ENCODE measurements at places on chromosomes 6 and 20.

DNA sequence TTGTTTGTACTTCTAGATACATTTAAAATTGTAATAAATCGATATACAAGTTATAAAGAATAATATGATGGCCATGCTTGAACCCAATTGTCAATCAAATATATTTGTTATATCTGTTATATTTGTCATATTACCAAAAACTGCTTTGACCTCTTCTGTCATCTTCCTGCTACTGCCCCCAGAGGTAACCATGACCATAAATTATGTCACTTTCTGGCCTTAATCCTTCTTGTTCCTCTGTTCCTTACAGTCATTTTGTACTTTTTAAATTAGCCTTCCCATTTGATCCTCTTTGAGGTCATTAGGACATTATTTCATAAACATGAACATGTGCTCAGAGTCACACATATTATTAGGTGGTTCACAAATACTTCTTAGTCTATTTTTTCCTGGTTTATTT lies 124.7 kb downstream of the HFE start:
- DNase-seq, result no peak

GRCh38 chr6:124989136-124989983 lies 27.1 kb downstream of the RNF217 start:
- no peak for DNase-seq

DNA sequence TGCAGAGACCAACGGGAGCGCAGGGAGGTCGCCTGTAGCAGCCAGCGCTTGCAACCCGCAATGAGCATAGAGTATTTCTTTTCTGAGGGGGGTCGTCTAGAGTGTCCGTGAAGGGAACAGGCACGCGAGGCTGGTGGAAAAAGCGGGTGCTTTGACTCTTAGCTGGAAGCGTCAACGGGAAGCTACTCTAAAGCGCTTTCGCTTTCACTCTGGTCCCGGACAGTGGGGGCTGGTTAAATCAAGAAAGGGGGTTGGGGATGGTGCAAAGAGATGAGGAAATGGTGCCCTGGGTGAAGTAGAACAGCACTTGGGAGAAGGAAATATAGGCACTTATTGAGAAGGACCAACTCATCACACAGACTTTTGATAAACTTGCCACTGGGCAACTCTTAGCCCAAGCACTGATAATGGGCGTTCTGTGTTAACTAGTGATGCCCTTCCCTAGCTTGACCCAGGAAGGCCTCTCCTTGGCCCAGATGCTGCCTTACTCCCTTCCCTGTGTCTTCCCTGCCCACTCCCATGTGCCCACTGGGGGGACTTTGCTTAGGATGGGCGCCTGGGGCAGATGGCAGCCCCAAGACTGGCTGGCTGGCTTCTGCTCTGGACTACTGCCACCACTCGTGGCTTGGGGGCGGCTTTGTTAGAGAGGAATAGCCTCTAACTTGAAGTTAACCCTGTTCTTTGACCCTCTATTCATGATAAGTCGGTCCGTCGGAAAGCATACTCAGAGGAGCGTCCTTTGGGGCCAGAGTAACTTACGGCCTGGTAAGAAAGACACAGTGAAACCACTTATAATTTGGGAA lies 585 bp downstream of the PSMB9 start:
- no peak for DNase-seq

DNA sequence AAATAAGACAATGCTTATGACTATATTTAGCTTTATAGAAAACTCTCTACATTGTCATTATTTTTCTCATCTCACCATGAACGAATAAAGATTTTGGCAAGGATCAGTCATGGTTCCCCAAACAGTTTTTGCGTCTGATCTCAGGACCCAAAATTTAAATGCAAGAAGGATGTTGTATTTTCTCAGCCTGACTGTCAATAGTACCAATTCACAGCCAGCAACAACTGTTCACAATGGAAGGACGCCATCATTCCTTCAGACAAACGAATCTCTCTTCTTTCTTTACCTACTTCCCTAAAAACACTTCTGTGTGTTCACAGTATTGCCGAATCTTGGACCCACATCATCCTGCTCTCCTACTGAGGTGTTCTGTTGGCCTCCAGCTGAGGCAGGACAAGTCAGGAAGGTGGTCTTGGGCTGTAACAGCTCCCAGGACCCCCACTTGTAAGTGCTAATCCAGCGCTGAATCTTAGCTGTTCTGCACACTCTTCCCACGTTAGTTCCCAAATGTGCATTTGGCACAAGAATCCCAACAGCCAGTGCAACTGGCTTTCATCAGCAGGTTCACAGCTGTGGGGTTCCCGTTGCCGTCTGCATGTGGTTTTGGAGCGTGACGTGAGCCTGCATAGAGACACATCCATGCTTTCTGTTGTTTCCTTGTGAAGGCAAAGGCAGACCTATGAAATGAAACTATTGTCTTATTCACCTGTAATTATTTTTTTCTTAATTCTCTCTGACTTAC lies 600.0 kb downstream of the QKI start:
- DNase-seq, result no peak

- DNase-seq, result no peak
Observed at GRCh38 chr6:88532241-88532860, 366.2 kb upstream of the CNR1 start.

DNA sequence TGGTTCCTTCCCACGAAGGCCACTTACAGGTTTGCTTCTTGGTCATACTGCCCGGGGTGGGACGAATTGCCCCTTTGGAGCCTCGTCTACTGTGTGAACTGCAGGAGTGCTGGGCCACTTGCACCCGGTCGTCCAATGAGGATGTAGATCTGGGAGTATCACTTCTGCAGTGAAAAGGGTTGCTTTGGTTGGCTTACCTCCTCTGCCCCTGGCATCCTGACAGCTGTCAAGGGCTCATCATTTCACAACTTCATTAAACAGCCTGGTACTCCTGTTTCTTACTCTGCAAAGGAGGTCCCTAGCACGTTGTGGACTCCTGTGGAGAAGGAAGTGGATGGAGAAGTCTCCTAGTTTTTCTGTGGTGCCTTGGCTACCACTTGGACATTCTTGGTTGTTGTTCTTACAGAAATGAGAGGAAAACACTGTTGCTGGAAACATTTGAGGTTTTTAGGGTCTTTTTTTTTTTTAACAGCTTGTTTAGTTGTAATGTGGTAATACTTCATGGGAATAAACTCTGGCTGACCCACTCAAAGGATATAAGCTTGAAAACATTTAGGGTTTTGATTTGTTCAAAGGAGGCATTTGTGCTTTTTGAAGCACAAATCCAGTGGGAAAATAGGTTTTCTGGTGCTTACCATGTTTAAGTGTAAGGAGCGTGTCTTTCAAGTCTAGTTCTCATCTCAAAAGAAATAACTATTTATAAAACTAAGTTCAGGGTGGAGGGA lies 60.7 kb downstream of the AKAP12 start:
- DNase-seq, result no peak

- DNase-seq, result no peak
Observed at GRCh38 chr6:119171088-119171841, 92.8 kb upstream of the FAM184A start.

- DNase-seq, result no peak
Observed at GRCh38 chr6:56463443-56463842, 179.2 kb downstream of the DST start.

DNA sequence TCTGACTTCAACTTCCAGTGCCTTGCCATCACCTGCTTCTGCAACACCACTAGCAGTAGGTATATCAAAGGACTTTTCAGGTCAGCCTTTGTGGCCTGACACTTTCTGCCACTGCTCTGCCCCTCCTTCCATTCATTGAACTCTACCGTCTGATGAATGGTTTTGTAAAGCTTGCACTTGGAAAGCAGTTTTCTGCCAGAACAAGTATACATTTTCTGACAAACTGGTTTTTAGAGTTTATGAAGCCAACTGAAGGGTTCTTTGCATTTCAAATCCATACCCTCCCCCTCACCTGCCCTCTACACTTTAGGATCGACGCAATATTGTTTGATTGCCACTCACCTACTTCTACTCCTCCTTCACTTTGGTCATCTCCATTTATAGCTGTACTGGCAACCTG lies 603.1 kb downstream of the HACE1 start:
- no peak for DNase-seq

GRCh38 chr6:21189759-21190158 lies 403.8 kb upstream of the SOX4 start:
- DNase-seq, result no peak

GRCh38 chr20:50309280-50309763 lies 118.7 kb downstream of the CEBPB start:
- DNase-seq, result no peak

GRCh38 chr6:69758214-69758613 lies 38.6 kb downstream of the LMBRD1 start:
- DNase-seq, result no peak

GRCh38 chr20:59972037-59972801 lies 14.0 kb downstream of the CDH26 start:
- DNase-seq, result no peak

GRCh38 chr6:40799296-40800140 lies 212.4 kb upstream of the LRFN2 start:
- DNase-seq, result no peak

DNA sequence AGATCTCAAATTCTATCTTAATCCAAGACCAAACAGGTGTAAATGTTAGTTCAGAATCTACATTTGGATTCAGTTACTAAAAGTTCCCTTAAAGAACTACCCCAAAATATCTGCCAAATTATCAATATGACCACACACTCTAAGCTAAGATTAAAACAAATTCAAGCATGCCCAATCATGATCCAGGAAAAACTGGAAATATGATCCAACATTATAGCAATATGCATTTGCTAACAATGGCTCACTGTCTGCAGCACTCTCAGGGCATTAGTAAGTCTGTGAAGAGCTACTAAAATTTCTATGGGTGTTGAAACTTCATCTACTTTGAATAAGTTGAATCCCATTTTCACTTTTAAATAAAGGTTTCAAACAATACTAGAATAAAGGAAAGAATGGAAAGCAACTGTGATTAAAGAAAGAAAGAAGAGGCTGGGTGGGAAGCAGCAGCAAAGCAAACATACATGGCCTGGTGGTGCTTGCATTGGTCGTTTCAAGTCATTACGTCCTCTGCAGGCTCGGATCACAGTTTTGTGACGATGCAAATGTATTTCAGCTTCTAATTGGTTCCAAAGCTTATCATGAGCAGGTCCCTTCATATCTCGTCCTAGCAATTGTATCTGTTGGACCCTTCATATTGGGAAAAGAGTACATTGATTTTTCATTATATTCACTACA lies 29.2 kb downstream of the GOPC start:
- DNase-seq, result no peak

- DNase-seq, result no peak
Observed at GRCh38 chr20:44176833-44177534, 10.0 kb downstream of the JPH2 start.

DNA sequence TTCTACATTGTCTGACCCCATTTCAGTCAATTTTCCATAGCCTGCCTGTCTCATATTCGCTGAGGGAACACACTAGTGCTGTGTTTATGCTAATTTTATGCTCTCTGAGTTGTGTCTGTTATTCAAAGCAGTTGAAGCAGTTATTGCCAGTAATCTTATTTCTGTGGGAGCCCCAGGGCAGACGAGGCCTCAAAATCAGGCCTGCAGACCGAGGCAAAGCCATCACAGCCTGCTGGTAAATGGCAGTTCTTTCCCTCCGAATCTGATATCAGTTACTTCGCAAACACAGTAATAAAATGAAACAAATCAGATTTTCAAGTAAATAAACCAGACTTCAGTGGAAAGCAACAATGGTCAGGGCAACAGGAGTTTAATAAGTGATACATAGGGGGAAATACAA lies 508.4 kb downstream of the PKHD1 start:
- no peak for DNase-seq

DNA sequence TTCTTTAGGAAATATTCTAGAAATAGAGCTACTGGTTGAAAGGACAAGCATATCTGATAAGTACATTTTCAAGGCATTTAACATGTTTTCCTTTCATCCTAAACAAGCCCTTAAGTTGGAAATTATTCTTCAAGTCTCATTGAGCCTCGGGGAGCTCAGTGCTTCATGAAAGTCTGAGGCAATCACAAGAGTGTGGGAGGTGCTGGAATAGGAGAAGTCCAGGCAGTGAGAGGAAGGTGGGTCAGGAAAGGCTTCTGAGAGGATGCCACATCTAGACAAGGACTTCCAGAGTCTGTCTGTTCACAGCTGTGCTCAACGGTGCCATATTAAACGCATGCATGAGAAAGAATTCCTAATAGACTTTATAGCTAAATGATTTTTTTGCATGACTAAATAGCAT lies 69.8 kb downstream of the CD83 start:
- DNase-seq, result no peak

- no peak for DNase-seq
Observed at GRCh38 chr6:32092760-32093497, 16.2 kb downstream of the TNXB start.

- DNase-seq, result no peak
Observed at GRCh38 chr20:4300921-4301320, 285.6 kb upstream of the RNF24 start.

GRCh38 chr20:54067606-54068174 lies 2.7 kb downstream of the BCAS1 start:
- DNase-seq, result no peak

- DNase-seq, result no peak
Observed at GRCh38 chr6:129432738-129433137, 277.2 kb downstream of the ARHGAP18 start.

DNA sequence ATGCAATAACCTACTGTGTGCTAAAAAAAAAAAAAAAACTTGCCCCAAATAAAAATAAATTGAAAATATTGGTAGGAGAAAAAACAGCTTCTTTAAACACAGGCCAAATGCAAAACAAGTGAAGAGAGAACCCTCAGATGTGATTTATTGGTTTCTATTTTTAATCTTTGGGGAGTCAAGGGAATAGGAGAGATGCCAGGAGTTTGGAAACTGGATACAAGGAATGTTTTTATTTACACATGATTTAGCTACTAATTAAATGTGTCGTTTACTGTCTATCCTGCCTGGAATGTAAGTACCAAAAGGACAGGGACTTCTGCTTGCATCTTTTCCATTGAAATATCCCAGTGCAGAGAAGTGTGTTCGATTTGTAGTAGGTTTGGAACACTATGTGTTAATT lies 810.7 kb downstream of the MAFB start:
- DNase-seq, result no peak

- no peak for DNase-seq
Observed at GRCh38 chr6:30591008-30591407, 19.8 kb downstream of the ABCF1 start.

GRCh38 chr6:30964075-30964474 lies 19.4 kb upstream of the MUC21 start:
- DNase-seq, result no peak

GRCh38 chr6:14452567-14453527 lies 335.3 kb downstream of the CD83 start:
- DNase-seq, result no peak

- DNase-seq, result no peak
Observed at GRCh38 chr6:100186552-100186951, 192.5 kb upstream of the MCHR2 start.

DNA sequence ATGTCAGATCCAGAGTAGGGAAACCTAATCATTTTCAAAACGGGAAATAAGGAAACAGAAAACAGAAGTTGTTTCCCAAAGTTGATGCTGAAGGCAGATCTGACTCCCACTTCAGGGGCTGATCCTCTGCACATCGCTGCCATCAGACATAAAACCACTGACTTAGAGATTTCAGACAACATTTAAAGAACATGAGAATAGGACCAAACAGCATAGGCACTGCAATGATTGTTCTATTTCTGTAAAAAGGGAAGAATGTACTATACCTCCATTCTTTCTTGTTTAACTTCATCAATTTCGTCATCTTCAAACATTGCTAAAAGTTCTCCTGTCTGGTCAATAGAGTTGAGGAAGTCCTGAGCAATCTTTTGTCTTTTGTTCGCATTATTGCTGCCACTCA lies 324.7 kb upstream of the RUNX2 start:
- no peak for DNase-seq

GRCh38 chr6:147135211-147135681 lies 69.0 kb upstream of the STXBP5 start:
- no peak for DNase-seq

- no peak for DNase-seq
Observed at GRCh38 chr20:48826883-48827771, 672 bp downstream of the PREX1 start.

GRCh38 chr6:78615430-78615904 lies 251.9 kb upstream of the IRAK1BP1 start:
- DNase-seq, result no peak

Data from cortex of kidney (tissue), 1 donor.